ENCODE measurements at places on chromosomes 16 and 17.

GRCh38 chr16:25872369-25873070, 180.8 kb downstream of the HS3ST4 start:
- no peak for DNase-seq

DNA sequence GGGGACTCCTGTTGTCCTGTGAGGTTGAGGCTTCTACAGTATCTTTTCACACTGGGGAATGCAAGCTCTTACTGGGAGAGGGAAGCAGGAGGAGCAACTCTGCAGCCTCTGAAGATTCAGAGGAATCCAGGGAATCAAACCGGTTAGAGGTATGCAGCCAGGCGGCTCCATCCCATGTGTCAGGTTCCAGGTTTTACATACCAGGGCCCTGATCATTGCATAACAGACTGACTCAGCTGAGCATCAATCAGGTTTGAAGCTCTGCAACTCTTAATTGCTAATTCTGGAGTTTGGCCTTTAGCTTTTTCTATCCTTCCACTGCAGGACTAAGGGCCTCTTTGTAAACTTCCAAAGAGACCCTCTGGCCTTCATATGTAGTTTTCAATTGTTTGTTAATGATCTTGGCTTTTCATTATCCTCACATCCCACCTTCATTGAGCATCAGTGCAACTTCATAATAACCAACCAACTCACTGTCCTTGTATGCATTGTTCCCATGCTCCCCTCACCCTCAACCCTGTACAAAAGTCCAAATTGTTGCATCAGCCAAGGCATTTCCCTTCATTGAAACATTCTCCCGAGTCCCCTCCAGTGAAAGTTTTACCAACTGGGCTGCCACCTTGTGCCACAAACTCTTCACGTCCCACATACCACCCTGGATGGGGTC, 59.7 kb upstream of the DHX40 start:
- no peak for DNase-seq

DNA sequence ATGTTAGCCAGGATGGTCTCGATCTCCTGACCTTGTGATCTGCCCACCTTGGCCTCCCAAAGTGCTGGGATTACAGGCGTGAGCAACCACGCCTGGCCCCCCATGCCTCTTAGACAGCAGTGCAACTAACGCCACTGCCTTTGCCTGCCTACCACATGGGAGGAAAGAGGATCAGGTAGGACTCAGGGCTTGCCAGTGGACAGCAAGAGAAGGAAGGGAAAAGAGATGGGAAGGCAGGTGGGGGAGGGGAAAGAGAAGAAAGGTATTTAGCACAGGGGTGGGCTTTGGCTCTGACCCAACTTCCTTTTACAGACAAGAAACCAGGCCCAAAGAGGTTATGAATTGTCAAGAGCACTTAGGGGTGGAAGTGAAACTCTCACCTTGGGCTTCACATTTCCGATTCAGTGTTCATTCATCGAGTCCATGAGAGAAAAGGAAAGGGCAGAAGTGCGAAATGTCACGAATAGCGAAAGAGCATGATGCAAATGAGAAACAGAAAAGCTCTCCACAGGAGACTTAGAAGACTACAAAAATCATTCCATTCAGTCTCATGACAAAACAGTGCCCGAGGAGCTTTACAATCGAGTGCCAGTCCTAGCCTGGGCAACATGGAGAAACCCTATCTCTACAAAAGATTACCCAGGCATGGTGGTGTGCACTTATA, 36.4 kb downstream of the CDK5R1 start:
- DNase-seq = peak; percentile 61

GRCh38 chr16:64696866-64697265, 425.0 kb downstream of the CDH11 start:
- no peak for DNase-seq

GRCh38 chr17:49369760-49370159, 7.7 kb upstream of the ZNF652 start:
- DNase-seq = no peak

DNA sequence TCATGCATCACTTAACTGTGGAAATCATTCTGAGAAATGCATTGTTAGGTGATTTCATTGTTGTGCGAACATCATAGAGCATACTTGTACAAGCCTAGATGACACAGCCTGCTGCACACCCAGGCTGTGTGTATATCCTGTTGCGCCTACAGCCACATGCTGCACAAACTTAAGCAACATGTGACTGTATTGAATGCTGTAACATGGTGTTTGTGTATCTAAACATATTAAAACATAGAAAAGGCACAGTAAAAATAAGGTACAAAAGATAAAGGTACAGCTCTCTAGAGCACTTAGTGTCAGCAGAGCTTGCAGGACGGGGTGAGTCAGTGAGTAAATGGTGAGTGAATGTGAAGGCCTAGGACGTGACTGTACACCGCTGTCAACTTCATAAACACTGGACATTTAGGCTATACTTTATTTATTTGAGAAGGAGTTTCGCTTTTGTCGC, 11.9 kb downstream of the FOXK2 start:
- DNase-seq = no peak

DNA sequence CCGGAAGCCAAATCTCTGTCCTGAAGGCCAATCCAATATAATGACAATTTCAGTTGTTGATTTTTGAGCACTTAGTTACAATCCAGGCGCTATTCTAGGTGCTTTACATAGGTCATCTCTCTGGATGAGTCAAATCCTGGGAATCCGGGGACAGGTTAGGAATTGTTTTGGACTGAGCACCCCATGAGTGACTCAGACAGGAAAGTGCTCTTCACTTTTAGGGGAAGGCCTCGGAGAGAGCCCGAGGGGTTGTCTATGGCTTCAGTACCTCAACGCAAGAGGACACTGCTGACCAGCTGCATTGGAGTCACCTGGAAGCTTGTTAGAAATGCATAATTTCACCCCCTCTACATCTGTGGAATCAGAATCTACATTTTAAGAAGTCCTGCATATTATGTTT, 108.8 kb downstream of the IRX5 start:
- DNase-seq = no peak

Measured in CD4-positive, alpha-beta T cell treated with Interleukin-4 for 4 hours (primary cell).